Stimulated activated CD8-positive, alpha-beta memory T cell treated with anti-CD3 and anti-CD28 coated beads, Interleukin-4, amount 100 ng/mL, for 1 hour (primary cell): ENCODE measurements at places on chromosomes 7 and 10.

DNA sequence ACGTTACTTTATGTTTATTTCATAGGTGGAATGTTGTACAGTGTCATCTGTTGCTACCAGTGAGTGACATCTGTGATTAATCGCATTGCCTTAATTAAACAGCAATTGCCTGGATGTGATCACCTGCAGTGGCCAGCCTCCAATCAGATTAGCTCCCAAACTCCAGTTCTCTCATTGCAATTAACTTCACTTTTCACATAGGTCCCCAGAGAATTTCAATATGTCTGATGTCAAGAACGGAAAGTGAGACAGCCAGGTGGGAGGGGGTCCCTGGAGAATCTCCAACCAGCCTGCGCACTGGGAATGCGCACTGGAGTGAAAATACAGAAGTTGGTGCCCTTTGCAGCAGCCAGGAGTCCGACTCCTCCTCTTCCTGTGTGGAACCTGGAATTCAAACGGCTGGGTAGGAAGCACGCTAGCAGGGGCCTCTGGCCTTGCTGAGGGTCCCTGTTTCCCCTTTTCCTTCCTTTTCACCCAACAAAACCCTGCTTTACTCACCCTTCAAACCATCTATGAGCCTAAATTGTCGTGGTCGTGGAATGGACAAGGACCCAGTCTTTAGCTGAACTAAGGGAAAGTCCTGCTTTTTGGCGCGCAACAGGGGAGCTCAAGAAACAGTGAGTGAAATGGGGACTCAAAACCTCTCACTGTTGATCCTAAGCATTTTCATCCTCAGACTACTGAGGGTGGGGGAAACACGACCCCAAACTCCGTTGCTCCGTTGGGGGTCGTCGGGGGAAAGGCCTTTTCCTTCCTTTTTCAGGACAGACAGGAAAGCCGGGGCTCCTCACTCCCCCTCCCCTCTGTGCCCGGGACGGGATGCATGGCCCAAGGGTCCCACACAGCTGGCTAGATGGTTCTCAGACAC lies 1355.5 kb upstream of the LRRTM3 start:
- DNase-seq = no peak

- no peak for DNase-seq
Observed at GRCh38 chr10:87956055-87956454, 92.6 kb downstream of the PTEN start.

- no peak for DNase-seq
Observed at GRCh38 chr7:95793658-95794057, 21.3 kb downstream of the DYNC1I1 start.

DNA sequence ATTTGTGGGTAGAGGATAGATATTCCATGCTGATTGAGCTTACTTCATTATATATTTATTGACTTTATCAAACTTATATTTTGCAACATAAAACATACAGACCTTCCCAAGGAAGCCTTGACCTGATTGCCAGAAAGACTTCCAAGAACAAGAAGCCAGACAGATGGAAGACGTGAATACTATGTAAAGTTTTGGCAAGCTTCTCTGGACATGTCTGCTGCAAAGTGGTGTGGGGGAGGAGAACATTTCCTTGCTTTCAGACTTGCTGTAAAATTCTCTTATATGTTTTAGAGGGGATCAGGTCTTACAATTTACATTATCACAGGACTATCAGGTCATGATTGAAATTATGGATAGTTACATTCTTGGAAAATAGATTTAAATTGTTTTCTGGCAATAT lies 23.4 kb downstream of the GPR158 start:
- DNase-seq = no peak

DNA sequence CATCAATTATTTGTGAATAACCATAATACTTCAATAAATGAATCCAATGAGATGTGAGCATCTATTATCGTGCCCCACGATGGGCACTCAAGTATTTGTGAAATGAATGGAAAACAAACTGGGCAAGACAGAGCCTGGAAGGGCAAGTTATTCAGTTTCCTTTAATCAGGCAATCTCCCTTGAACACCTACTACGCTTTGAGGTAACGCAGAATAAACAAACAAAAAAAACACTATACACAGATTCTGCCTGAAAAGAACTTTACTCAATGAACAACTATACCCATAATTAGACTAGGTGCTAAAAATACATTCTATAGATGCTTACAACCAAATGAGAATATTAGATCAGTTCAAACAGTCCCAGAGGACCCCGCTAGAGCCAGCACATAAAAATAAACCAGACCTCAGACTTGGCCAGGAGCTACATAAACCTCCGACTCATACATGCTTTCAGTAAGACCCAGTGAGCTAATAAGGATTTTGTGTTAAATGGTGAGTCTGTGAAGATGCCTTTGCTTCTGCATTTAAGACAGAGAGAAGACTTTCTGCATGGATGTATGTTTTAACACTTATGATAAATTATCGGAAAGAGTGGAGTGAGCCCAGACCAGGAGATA lies 121.3 kb downstream of the MPP7 start:
- DNase-seq = no peak

DNA sequence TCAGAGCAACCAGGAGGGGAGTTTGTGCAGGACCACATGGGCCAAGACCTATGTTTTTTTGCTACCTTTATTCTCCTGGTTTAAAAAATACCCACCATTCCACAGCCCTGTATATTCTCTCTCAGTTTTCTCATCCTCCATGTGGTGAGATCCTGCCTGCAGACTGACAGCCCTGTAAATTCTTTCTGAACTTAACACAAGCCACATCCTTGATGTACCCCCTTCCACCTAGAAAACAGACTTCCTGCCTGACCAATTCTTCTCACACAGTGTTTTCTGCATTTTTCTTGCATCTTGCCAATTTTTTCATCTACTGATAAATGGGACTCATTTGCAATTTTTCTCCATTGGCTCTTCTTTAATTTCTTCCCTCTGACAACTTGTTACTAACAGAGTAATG lies 78.4 kb downstream of the INSYN2A start:
- DNase-seq = no peak

DNA sequence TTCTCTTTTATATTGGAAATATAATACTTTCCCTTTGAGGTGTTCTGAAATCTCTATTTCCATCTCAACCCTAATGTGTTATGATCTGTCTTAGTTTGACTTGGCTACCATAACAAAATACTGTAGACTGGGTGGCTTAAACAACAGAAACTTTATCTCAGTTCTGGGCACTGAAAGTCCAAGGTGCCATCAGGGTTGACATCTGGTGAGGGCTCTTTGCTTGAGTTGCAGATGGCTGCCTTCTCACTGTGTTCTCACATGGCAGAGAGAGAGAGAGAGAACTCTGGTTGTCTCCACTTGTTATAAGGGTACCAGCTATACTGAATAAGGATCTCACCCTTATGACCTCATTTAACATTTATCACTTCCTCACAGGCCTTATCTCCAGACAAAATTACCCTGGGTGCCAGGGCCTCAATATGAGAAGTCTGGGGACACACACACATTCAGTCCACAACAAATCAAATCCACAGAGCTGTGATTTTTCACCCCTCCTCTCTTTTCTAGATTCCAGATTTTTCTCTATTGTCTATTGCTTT lies 104.5 kb downstream of the SRI start:
- no peak for DNase-seq

DNA sequence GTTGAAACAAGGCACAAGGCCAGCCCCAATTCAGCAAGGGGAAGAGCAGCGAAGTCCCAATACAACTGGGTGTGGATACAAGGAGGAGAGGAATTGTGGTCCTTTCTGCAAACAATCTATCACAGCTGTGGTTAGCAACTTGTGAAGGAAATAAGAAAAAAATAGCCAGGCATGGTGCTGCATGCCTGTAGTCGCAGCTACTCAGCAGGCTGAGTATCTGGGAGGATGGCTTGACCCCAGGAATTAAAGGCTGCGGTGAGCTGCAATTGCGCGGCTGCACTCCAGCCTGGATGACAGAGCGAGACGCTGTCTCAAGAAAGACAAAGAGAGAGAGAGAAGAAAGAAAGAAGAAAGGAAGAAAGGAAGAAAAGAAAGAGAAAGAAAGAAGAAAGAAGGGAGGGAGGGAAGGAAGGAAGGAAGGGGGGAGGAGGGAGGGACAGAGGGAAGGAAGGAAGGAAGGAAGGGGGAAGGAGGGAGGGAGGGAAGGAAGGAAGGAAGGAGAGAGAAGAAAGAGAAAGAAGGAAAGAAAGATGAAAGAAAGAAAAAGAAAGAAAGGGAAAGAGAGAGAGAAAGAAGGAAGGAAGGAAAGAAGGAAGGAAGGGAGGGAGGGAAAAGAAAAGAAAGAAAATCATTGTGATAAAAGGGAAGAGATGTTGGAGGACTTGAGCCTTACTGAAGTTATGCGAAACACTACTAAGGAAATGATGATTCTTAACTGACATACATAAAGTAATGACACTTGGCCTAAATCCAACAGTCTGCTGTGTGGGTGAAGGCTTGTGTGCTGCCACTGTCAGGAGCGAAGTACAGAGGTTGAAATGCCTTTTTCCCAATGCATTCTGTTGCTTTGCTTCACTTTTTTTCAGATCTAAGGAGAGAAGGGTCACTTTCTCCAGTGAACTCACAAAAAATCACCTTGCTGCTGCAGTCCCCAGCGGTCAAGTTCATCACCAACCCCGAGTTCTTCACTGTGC lies 117.0 kb upstream of the STK17A start:
- DNase-seq = no peak

- no peak for DNase-seq
Observed at GRCh38 chr7:135898226-135898625, 78.9 kb downstream of the MTPN start.

GRCh38 chr10:32225976-32226375 lies 121.0 kb downstream of the EPC1 start:
- DNase-seq = no peak

- no peak for DNase-seq
Observed at GRCh38 chr10:110992006-110992800, 72.8 kb downstream of the SHOC2 start.

DNA sequence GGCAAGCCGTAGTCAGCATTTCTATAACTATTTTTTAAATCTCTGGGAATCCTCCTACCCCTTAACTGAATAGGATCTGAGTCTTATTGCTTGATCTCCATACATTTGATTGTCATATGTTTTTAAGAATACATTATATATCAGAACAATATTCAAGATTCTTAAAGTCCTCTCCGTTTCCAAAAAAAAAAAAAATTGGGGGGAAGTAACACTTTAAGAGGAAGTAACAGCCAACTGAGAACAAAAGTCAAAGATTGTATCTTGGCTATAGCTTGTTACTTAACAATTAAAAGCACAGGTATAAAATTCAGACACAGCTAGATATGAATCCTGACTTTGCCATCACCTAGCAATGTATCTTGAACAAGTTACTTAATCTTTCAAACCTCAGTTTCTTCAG lies 169.9 kb upstream of the ADO start:
- no peak for DNase-seq

DNA sequence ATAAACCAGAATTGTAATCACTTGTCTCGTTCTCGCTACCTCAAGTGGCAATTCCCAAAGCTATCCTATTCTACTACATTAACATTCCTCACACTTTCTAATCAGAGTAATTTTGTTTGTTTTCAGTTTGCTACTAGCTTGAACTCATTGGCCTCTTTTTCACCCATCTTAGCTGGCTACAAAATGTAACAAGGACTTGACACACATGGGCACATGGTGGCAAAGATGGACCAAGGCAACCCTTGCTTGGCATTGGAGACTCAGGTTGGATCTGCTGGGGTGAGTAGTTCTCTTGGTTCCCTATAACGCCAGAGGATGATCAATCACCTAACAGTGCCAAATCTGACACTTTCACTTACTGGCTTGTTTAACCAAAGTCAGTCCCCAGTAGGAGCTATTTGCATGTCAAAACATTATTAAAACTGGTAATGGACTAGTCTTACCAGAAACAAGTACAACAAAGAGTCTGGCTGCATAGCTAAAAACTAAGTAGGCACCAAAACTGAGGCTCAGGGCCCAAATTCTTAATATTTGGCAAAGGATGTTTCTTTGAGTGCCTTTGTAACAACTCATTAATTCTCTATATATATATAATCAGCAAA lies 1.9 kb downstream of the USP6NL start:
- DNase-seq = no peak

DNA sequence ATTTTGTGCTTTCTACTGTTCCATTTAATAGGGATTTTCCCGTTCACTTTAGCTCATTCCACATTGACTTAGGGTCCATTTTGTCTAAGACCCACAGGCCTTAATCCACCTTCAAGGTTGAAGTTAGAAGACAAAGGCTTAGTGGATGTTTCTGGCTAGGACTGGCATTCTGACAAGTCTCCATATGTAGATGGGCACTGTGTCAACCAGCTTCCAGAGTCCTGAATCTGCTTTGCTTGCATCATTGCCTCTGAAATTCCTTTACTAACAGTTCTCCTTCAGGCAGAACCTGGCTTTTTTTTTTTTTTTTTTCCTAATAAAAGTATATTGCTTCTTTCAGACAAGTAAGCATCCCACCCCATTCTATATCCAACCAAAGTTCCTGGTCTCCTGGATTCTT lies 69.6 kb upstream of the PDCD4 start:
- no peak for DNase-seq

- no peak for DNase-seq
Observed at GRCh38 chr7:87886875-87887274, 10.6 kb downstream of the DBF4 start.

DNA sequence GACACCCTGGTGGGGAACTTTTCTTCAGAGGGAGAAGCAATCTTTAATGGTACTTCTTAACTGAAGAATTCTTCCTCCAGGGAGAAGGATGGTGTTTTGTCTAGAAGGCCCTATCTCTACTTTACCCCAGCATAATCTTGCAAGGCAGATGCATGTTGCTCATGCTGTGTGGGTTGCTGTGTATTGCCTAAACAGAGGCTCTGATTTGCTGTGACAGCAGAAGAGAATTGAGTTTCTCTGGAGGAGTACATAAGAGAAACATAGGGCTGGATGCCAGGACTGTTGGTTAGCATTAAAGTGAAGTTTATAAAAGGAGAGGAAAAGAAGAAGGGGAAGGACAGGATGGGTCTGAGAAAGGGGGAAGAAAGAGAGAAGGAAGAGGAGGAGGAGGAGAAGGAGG lies 248.1 kb upstream of the HPS1 start:
- DNase-seq = no peak

DNA sequence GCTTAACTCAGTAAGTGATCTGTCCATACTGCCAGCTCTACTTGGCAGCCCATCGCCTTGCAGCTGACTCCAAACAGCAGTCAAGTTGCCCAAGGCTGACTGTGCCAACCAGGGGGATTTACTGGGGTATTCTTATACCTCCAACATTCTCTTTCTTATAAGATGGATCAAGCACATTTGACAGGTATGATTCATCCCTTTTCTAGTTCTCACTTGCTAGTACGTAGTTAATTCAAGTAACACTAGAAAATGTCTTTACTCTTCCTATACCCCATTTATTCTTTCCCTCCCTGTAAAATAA lies 77.0 kb downstream of the SLC25A13 start:
- DNase-seq = no peak

DNA sequence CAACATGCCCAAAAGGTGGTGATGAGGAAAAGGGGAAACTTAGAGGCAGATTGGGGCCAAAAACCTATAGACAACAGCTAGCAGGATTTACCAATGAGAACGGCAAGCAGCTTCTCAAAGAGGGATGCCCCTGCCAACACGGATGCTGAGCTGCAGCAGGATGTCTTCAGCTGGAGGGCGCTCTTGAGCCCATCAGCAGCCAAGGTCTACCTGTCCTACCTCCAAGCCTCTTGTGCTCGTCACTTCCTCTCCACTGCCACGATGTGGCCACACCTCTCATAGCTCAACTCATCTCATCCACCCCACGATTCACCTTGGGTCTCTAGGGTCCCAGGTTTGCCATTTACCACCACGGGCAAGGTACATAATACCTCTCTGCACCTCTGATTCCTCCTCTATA lies 36.5 kb downstream of the DLG5 start:
- DNase-seq = no peak
